Stimulated activated CD8-positive, alpha-beta memory T cell treated with anti-CD3 and anti-CD28 coated beads, Interleukin-2, amount 100 ng/mL, for 1 hour (primary cell): ENCODE measurements at places on chromosomes 11 and 22.

DNA sequence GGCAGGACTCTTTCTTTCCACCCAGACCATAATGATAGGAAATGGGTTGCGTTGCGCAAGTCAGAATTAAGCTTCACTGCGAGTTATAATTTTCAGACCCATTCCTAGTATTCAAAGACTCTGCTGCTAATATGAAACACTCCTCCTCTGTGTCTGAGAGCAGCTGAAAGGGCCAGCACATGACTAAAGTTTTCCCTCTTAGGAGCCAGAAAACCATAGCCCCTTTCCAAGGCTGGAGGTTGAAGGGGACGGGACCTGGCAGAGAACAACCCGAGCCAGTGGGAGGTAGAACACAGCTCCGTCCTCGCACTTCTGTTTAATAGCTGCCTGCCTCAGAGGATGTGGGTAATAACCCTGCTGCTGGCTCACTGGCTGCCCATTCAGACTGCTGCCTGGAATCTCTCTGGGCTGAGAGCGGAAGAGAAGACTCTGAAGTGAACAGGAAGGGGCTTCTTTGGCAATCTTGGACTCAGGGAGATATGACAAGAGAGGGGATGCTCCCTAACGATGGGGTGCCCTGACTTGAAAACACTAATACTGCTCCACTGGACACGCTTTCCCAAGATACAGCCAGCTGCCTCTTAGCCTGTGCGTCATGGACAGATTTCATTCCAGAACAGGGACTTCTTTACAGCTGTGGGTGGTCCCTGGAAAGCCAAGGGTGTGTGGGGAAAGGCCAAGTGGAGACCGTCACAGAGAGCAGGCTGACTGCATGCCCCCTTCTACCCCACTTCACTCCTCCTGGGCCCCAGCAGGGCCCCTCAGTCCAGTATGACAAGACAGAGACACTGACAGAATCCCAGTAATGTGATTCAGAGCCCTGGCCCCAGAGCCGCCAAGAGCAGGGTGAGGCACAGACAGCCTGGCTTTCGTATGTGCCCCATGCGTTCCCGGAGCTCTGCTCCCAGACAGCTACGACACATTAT lies 156.9 kb downstream of the FEZ1 start:
- no peak for DNase-seq

GRCh38 chr11:120211522-120212258 lies 858 bp downstream of the OAF start:
- DNase-seq = no peak

- DNase-seq = no peak
These were observed 664.2 kb upstream of the FAT3 start for GRCh38 chr11:91560434-91560833.

GRCh38 chr11:121863126-121863525 lies 252.9 kb downstream of the BLID start:
- no peak for DNase-seq
